ENCODE measurements at places on chromosomes 11 and 22.

GRCh38 chr22:32911503-32911902 lies 110.0 kb downstream of the TIMP3 start:
- DNase-seq, result no peak

DNA sequence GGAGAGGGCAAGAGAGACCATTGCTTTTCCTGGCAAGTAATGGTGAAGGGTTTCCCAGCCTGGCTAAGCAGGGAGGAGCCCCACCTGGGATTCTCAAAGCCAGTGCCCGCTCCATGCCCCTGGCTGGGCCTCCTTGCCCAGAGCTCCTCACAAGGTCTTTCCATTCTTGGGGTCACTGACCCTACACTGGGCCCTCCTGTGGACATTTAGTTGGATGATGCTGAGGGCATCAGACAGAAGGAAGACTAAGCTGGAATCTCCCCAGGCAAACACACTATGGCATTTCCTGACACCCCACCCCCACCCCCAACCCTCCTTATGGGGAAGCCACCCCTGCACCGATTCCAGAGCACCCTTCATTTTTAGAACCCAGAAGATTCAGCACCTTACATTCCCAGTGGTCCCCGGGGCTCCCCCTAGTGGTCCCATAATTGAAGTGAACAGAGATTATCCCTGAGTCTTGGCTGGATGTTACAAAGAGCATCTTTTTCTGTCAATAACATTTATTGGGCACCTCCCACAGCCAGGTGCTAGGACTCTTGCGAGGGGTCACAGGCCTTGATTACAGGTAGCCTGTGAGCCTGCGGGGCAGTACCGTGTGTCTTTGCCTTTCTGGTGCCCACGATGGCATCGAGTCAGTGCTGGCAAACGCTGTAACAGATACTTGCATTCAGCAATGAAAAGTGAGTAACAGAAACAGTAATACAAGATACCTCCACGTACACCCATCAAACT lies 548.5 kb downstream of the BUD13 start:
- no peak for DNase-seq

DNA sequence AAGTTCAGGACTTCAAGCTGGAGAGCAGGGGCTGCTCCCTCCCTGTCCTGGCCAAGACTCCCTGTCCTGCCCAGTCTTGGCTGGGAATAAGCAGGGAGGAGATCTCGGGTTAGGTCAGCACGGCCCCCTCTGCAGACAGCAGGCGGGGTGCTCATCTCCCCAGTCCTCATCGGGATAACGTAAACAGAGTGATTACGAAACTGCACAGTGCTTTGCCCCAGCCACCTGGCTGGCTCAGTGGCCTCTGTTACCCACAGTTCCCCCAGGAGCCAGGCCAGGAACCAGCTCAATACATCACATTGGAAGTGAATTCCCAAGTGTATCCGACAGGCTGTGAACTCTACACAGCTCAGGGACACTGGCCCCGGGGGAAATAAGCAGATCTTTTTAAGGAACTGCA lies 42.7 kb upstream of the KCNJ11 start:
- DNase-seq, result no peak

DNA sequence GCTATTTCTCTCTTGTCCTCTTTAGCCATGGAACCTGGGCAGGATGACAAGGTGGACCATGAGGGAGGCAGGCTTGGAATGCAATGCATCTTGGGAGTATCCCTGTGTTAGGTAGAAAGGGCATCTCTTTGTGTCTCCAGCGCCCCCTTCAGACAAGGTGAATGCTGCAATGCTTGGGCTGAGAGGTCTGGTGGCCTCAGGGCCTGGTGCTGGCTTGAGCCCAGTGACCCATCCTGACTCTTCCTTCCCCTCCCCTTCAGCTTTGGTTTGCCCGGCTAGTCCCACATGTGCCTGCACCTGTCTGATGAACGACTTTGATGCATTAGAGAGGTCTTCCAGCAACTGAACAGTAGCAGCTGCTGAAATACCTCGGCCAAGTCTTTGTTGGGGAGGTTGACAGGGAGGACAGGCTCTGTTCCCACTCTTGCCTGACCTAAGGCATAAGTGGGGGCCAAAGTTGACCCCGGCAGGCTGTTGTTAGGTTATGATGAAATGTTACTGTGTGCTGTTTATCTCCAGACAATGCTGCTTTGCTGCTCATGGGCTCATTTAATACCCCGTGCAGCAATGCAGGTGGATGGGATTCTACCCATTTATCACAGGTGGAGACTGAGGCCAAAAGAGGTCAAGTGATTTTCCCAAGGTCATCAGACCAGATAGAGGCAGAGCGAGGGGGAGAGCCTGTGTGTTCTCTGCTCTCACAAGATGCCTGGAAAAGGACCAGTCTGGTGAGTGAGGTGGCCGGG lies 22.5 kb downstream of the MYO18B start:
- no peak for DNase-seq

- no peak for DNase-seq
These were observed 265.9 kb downstream of the LARGE1 start for GRCh38 chr22:33654173-33654895.

- DNase-seq, result no peak
These were observed 25.3 kb downstream of the PPM1F start for GRCh38 chr22:21927174-21927823.

DNA sequence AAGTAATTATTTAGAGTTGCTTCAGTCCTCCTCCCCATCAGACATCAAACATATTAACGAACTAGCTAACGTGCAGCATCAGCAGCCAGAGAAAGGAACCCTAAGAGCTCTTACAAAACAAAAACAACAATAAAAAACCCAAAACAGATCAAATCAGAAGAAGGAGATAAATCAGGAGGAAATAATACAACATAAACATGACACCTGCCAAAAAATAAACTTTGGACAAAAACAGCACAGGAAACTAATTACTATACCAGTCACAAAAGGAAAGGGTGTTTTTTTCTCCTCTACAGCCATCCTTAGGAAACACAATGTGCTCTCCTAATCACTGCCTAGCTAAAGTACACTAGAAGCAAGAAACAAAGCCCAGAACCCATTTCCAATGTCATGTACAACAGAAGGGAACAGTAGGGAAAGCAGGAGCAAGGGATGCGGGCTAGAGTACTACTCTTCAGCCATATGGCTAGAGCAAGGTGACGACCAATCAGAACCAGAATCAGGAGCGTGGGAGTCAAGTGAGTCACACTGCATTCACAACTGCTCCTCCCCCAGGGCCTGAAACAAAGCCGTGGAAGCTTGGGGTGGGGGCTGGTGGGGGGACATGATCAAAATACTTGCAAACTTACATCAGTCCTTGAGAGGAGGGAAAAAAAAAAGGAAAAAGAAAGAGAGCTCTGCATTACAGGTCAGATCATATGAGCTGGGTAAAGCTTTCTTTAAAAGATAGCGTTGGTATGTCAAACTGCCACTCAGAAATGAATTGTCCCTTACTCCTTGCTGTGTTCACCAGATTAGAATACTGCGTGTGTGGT lies 60.4 kb downstream of the LARGE2 start:
- DNase-seq, result no peak

DNA sequence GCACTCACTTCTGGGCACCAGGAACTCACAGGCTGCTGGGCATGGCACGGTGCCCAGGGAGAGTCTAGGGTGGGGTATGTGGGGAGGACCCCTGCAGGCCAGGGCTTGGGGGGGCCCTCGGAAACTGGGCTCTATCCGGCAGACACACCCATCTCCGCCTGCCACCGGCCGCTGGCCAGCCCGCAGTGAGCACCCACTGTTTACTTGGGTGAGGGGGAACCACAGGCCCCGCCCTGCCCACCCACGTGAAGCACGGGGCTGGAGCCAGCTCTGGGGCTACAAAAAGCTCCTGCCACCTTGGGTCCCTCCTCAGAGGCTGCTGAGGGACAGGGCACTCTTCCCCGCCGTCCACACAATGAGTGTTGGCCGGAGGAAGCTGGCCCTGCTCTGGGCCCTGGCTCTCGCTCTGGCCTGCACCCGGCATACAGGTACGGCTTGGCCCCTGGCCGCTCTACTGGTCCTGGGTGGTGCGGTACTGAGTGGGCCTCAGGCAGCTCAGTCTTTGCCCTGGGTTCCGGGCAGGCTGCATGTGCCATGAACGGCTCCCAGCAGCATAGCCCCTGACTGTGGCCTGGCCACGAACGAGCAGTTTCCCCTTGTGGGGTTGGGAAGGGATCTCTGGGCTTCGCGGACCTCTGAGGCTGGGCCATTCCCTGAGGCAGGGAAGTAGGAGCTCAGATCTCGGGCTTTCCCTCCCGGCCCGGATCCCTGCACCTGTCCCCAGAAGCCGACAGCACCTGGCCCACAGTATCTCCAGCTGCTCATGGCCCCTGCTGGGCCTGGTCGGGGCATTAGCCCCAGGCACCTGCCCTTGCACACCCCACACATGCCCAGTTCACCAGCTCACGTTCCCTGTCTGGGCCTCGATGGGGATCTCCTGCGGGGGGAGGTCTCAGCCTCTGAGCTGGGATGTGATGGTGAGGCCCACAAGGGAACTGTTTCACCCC lies at the start of gene MUC5AC:
MUC5AC (plus strand) TSS at position 309 of the 947 bp plus-strand sequence; CDS start at position 356, 47 bp downstream.
- DNase-seq, result no peak

DNA sequence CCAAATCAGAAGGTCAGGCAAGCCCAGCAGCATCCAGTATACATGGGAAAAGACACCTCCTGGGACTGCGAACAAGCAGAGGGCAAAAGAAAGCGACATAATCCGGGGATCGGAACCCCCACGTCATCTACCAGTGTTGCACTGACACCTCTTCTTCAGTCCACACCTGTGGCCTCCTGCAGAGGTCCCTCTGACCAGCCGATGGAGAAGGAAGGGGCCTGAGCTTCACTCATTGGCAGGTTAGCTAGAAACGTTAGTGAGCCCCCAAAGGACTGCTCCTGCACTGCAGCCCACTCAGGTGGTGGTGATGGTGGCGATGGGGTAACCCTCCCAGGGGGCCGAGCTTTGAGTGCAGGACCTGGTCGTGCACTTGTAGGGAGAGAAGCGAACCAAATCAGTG lies 22.1 kb downstream of the ASCL2 start:
- no peak for DNase-seq

- DNase-seq, result no peak
These were observed 157.9 kb upstream of the SORL1-AS1 start for GRCh38 chr11:121610706-121611105.

DNA sequence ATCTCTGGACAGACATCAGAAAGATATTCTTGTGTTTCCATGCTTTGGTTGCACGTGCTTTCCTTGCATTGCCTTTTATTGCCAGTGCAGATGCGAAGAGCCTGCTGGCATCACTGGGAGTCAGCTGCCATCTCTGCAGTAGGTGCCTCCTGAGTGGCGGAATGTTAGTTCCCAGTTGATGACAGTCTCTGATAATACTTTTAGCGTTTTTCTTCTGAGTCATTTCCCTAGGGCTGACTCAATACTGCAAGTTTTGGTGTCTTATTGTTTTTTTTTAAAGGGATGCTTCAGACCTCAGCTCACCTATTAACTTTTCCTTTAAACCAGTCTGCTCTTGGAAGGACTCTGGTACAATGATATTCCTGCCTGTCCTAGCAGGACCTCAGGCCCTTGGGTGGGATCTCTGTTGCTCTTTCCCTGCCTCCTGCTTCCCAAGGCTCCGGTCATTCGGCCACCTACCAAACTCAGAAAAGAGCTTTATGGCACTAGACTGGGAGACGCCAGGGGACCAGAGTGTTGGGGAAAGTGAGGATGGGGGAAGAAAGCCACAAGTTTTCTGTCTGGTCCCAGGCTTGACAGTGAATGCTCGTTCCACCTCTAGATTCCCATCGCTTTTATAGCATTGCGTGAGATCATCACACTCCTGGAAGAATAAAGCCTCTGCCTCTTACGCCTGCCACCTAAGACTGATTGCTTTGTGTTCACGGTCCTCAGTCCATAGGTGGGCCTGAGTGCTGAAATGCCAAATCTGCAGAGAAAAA lies 308.7 kb downstream of the DDX10 start:
- DNase-seq, result peak; percentile 86

DNA sequence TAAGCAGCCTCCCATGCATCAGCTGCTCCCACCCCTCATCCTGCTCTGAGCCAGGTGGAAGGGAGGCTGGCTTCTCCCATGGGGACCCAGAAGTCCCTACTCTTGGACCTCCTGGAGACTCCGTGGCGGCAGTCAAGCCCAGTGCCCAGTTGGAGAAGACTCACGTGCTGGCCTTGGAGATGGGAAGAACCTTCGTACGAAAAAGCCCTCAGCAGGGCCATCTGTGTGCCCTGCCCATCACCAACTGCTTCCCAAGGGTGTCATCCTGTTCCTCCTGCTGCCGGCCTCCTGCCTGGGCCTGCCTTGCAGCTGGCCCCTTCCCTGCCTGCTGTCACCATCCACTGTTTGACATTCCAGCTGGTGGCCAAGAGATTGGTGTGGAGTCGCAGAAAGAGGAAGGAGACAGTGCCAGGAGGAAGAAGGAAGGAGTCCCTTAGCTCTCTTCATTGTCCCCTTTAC lies 28.0 kb downstream of the ARHGAP1 start:
- no peak for DNase-seq

GRCh38 chr11:111736621-111737443 lies 29.4 kb downstream of the PPP2R1B start:
- DNase-seq, result no peak

DNA sequence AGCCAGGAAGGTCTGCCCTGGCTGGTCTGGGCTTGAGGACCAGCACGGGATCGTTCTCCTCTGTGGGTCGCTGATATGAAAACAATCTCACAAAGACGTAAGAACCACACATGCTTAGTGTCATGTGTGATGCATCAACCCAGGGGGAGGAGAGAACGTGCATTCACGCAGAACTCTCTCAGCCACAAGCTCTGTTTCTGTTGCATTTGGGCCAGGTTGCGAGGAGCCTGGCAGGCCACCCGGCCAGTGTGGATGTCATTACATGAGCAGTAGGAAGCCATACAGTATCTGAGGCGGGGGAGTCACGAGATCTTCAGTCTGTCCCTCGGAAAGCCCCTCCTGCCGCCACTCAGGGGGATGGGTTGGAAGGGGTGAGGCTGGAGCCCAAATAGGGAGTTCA lies 53.1 kb upstream of the KCNQ1OT1 start:
- no peak for DNase-seq

DNA sequence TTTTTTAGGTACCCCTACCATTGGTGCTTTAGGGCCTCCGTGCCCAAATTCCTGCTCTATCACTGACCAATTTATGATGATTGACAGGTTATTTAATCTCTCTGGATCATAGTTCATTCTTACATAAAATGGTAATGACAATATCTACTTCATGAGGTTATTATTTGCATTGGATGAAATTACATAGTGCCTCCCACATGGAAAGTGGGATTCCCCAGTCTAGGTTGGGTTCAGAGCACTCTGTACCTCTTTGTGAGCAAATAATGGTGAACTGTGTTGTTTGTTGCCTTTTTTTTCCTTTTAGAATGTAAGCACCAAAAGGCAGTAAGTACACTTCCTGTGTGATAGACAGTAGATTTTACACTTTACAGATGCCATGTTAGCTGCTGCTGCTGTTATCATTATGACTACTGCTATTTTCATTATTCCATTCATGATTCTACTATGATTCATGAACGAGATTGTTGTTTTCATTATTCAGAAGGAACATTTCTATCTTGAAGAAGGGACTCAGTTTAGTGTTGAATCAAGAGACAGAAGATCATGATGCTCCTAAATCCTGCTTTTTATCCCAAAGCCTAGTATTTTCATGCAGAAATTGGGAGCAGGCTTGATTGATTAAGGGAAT lies 100.8 kb downstream of the ALX4 start:
- DNase-seq, result no peak

- no peak for DNase-seq
These were observed 904 bp downstream of the C2CD3 start for GRCh38 chr11:74169738-74170458.

Measured in AG09309 (cell line).